ENCODE measurements at places on chromosomes 2 and 18.

DNA sequence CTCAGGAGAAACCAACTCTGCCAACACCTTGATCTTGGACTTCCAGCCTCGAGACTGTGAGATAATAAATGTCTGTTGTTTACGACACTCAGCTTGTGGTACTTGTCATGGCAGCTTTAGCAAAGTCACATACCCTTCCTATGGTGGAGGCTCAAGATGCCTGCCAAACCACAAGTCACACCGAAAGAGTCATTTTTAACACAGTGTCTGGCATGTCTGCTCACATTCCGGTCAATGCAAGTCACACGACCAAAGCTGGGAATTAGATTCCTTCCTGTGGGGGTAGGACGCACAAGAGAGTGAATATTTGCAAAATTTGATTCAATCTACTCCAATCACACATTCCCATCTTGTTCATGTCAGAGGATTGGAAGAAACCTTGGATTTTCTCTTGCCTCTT lies 24.6 kb downstream of the KCNE4 start:
- no peak for DNase-seq

- no peak for DNase-seq
These were observed 57.0 kb downstream of the CD28 start for GRCh38 chr2:203763241-203763937.

- DNase-seq = no peak
These were observed 47.2 kb downstream of the AGAP1 start for GRCh38 chr2:235541016-235541415.

DNA sequence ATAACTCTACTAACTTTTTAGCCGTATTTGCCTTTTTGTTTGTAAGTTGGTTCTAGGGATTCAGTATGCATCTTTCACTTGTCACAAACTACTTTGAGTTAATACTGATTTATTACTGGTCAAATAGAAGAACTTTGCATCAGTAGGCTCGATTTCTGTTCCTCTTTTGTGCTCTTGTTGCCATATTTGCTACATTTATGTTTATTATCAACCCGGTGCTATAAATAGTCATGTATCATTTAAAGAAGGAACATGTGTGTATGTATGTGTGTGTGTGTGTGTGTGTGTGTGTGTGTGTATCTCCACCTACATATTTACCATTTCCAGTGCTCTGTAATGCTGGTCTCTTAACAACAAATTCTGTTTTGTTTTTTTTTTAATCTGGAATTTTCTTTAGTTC lies 79.6 kb upstream of the B3GNT7 start:
- no peak for DNase-seq

DNA sequence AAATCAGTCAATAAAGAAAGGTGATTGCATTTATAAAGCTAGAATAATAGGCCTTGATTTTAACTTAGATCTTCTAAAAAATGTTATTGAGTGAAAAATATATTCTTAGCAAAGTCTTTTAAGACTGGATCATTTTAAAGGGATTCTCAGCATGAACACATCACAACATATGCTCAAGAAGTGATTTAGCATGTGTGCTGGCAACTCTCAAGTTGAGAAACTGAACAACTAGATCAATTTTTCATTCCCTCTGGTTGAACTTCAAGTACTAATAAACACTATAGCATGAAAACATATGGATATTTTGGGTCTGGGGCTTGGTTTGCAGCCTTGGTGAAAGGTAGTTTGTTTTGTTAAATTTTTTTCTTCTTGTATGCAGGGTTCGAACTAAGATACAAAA lies 107.8 kb upstream of the PNPT1 start:
- DNase-seq = no peak

GRCh38 chr18:4353853-4354418 lies 101.2 kb downstream of the DLGAP1 start:
- no peak for DNase-seq

- DNase-seq = no peak
These were observed 18.7 kb upstream of the RASGRP3 start for GRCh38 chr2:33457556-33458247.

DNA sequence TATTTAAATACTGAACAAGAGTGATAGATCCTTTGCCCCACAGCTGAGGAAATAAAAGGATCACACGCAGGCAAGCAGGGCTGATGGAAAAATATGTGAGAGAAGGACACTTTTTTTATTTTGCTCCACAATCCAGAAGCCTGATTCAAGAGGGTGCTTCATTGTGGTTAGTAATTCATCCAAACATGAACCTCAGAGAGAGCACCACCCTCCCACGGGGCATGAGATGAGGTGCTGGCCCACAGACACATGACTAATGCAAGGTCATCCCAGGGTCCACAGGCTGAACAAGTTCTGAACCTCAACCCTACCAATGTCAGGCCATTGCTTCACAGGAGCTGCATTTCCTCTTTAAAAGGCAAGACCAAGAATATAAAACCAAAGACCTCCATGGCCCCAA lies 239.6 kb downstream of the MREG start:
- no peak for DNase-seq

DNA sequence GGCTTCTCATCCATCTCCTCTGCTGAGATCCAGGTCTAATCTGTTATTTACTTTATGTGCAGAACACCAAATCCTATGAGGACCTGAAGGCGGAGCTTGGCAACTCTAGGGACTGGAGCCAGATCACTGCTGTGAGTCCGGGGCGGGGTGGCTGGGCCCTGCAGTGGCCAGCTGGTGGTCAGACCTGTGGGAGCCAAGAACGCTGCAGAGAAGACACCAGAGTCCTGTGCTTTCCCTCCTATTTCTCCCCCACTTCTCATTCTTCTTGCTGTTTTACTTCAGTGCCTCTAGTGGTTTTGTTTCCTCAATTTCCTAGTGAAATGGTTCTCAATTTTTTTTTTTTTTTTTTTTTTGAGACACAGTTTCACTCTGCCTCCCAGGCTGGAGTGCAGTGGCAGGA lies 19.7 kb downstream of the VIL1 start:
- DNase-seq = no peak

DNA sequence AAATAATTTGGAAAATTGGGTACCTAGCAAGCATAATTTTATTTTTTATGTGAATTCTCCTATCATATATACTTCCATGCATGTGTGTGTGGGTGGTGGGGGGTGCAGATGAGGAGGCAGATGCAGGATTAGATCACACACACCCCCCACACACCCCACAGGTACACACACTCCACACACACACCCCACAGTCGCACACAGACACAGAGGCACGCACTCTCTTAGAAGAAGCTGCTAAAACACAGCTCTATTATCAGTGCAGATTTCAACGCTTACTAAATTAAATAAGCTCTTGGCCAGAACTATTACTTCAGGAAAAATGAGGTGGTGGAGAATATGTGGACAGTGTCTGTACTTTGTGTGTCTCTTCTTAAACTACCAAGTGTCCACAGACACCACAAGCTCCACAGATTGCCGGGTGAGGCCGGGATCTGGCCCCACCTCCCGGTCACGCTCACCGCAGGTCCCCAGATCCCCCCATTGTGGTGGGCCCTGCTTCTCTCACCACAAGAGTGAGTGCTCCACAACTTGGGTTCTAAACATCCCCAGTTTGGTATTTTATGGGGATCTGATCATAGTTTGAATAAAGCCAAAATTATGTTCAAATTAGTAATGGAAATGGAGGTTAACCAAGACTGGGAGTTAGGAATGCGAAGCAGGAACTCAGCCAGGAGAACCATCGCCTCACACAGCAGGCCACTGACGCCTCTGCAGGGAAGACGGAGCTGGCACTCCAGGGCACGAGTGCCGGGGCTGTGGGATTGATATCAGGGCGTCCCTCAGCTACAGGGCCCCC lies 102.1 kb downstream of the PXDN start:
- no peak for DNase-seq

DNA sequence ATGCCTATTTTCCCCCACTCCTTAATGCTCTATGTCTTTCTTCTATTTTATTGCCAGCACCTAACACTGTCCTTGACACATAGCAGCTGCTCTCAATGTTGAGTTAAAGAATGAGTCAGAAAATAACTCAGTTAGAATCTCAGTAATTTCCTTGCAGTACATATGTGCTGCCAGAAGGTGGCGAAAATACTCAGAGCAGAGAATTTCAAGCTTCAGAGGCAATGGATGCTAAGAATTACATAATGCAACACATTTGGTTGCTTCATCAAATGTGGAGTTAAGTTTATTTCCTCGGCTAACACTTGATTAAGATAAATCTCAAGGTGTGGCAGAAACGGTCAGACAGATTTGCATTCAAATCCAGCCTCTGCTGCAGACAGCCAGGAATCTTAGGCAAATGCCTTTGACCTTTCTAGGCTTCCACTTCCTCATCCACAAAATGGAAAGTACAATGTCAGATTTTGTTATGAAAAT lies 105.6 kb downstream of the VSNL1 start:
- no peak for DNase-seq

DNA sequence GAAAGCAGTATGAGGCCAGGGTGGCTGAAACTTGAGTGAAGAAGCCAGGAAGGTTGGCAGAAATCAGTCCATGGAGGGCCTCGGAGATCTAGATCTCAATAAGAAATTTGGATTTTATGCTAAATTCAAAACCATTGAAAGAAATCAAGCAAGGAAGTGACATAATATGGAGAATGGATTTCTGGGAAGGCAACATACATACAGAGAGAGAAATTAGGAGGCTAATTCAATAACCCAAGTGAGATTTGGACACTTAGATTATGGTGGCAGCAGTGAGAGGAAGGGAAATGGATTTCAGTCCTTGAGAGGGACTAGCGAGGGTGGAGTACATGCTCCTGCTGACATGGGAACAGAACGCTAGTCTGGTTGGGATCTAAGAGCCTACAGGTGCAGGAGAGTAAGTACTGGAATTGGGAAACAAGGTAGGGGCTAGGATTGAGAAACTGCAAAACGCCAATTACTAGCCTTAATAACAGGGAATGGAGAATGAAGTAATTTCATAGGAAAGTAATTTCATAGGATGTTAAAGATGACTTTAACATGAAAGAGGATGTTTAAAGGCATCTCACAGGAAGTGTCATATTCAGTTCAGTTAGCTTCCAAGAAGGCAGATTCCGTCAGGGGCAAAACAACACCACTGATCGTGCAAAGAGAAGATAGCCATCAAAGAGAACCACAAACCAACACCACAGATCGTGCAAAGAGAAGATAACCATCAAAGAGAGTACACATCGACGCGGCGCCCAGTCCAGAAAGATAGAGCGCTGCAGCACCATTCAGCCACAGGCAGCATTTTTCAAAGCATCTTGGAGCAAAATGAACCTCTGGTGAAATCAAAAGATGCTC lies 27.2 kb downstream of the CDKL4 start:
- DNase-seq = no peak

GRCh38 chr2:10876963-10877362 lies 34.8 kb upstream of the KCNF1 start:
- no peak for DNase-seq

DNA sequence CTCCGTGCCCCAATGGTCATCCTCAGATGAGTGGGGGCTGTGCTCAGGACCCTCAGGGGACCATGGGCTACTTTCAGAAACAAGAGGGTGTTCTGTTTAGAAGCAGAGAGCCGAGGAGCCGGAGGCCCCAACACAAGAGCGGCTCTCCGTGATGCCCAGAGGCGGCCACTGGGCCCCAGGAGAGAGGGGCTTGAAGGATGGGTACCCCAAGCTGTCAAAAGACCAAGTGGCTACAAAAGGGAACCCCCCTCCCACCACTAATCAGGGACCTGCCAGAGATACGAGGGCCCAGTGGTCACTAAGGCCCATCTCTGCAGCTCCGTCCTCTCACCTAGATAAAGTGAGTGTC lies 93.6 kb downstream of the HDAC4 start:
- no peak for DNase-seq

- DNase-seq = no peak
These were observed 661.6 kb downstream of the PLCL1 start for GRCh38 chr2:198465970-198466369.

DNA sequence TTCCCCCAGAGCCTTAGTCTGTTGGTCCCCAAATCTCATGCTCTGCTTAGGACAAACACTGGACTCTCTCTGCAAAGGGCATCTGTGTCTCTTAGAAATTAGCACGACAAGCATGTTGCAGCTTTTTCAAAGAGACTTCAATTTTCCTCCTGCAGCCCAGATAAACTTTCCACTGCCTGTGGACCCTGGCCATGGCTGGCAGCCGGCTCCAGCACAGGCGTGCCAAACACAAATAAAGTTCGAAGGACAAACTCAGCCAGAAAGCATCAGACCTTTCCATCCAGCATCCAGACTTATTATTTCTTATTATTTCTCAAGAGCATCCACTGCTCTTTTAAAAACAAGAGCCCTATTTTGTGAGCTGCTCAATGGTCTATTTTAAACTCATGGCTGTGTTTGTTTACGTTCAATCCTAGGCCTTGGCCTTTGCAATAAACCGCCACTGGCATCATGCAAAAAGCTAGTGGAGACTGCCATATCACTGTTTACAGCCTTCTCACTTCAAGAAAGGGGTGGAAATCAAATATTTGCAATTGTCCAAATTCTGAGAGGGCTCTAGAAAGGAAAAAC lies 300.8 kb downstream of the BCL11A start:
- DNase-seq = no peak

GRCh38 chr2:234628953-234629352 lies 132.1 kb upstream of the ARL4C start:
- DNase-seq = no peak

- no peak for DNase-seq
These were observed 43.7 kb downstream of the PTPN2 start for GRCh38 chr18:12840382-12840781.

DNA sequence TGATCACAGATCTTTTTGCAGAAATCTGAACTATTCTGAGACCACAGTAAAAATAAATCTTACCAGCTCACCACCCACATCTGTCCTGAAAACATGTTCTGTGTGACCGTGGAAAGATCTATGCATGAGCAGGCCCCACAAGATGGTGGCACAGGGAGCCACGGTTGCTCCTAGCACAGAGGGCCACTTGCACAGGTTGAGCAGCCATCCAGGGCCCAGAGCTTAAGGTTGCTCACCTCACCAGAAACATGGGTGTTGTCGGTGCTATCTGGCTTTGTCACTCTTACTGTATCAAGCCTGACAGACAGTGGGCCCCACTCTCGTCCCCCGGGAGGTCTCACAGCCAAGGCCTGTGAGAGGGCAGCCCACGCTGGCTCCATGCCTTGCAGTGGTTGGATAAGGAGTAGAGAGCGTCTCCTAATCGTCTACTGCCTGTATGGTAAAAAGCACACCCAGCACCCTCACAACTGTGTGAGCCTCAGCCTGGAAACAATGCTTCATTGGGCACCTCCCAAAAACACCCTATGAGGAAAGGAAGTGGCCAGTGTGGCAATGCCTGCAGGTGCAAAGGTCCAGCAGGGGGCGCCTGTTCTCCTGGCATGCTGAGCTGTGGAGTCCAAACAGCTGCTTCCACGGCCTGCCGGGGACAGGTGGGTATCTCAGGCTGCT lies 19.6 kb downstream of the TUBB6 start:
- DNase-seq = no peak

GRCh38 chr2:149715005-149715592 lies 127.5 kb upstream of the MMADHC start:
- DNase-seq = peak; percentile 9

Measured in NCI-H1436 treated with DMSO at 0.1 percent for 48 hours (cell line).